Calu3 (cell line): ENCODE measurements at places on chromosomes 4 and X. TPM values are rescaled to one million over a fixed set of nuclear protein-coding genes. Genes with fewer than 3 reads are reported as not detected.

Gene RPS6KA6
- total RNA-seq: 3.0 and 3.8 TPM in 2 replicates

Gene TRPC3
- not detected in 2 replicates for total RNA-seq

Gene PABPC5
- total RNA-seq: not detected in 2 replicates

Gene NEUROG2
- not detected in 2 replicates for total RNA-seq
